ENCODE measurements at places on chromosomes 6 and 20.

GRCh38 chr6:1311400-1312202 lies at the start of gene FOXQ1:
Gene FOXQ1, plus strand, starts transcription at chr6:1312098. Its CDS starts 607 bp downstream, at chr6:1312705.
- no peak for DNase-seq

- no peak for DNase-seq
These were observed 9.7 kb upstream of the CEP43 start for GRCh38 chr6:166989427-166990032.

GRCh38 chr6:22343864-22344263 lies 47.0 kb upstream of the PRL start:
- DNase-seq: no peak

DNA sequence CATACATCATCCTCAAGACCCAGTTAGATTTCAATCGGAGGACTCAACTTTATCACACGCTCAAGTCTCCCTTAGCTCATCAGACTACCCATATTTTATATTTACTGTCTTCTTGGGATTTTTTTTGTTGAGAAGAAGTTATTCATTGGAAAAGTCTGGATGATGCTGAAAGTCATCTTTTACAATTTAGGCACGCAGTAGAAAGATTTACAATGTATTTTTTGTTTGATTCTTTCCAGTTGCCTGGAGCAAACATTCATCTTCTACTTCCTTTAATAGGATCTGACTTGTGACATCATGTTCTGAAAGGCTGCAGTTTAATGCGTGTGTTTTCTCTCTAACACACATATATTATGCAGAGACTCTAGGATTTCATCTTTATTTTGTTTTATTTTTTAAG lies 235.7 kb downstream of the DOK5 start:
- DNase-seq: no peak

- no peak for DNase-seq
These were observed 66.3 kb downstream of the MAN1A1 start for GRCh38 chr6:119283214-119283613.

DNA sequence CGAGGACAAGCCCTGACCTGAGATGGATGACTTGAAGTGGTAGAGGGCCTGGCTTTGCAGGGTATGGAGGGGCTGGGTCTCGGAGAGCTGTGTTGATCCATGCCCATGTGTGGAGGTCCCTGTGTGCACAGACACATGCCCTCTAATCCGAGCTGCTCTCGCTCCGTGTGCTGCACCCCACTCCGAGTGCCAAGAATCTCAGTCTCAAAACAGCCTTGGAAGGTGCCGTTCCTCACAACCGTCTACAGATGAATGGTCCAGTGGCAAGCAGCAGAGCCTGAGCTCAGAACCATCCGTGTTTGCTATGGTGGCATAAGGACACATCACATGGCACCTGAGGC lies 92.4 kb downstream of the RAMACL start:
- DNase-seq: no peak

GRCh38 chr20:47263465-47264084 lies 92.9 kb downstream of the ZMYND8 start:
- DNase-seq: peak; percentile 50

DNA sequence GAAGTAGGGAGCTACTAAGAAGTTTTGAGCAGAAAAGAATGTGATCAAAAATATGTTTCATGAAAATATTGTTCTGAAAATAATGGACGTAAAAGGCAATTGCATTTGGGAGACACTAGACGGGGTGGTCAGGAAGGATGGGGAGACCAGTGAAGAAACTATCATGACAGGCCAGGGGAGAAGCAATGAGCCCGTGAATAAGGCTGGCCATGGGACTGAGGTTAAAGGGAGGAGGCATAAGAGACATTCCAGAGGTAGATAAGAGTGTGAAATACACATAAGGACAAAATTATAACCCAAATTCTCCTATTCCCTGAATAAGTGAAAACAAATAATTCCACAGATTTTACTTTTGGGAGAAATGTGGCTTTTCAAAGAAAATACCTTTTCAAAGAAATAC lies 51.7 kb downstream of the MARCKS start:
- no peak for DNase-seq

DNA sequence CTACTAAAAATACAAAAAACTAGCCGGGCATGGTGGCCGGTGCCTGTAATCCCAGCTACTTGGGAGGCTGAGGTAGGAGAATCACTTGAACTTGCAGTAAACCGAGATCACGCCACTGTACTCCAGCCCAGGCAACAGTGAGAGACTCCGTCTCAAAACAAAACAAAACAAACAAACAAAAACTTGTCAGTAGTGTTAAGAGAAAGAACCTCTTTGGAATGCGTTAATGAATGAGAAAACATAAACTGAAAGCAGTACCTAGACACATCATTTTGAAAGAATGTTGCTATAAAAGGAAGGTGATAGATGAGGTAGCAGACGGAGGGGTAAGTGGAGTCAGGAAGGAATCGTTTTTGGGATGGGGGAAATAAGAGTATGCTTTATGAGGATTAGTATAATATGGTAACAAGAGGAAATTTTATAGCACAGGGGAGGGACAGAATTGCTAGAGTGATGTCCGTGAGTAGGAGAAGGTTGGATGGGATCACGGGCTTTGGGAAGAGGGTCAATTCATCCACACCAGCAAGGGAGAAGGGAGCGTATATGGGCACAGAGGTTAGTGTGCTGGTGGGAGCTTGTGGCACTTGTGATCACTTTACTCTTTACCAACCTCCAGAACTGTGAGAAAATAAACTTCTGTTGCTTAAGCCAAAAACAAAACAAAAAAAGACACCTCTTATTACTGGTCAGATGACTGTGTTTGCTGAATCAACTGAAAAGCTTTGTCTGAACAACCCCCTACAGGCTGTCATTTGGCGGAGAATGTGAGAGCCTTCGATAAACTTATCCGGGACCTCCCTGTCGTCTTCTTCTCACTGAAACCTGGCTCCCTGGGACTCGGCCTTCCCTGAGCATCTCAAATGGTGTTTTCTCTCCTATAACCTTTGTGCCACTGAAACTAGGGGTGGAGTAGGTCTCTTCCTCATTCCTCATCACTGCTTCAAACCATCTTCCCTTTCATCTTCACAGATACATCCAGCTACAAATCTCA lies 48.9 kb upstream of the TFAP2A start:
- DNase-seq: no peak

DNA sequence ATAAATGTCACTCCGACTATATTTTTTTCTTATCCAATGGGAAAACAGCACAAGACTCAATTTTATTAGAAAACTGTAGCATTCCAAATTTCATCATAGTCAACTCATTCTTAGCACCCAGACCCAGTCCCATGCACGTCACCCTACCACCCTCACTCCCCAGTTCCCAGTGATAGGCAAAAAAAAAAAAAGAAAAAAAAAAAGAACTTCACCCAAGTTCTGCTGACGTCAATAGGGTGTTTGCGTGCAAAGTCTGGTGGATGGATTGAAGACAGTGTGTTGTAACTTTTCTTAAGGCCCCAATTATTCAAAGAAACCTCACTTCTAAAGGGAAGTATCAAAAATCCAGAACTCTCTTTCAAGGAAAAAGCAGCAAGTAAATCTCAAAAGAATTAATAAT lies 213.9 kb upstream of the PRDM1 start:
- no peak for DNase-seq

DNA sequence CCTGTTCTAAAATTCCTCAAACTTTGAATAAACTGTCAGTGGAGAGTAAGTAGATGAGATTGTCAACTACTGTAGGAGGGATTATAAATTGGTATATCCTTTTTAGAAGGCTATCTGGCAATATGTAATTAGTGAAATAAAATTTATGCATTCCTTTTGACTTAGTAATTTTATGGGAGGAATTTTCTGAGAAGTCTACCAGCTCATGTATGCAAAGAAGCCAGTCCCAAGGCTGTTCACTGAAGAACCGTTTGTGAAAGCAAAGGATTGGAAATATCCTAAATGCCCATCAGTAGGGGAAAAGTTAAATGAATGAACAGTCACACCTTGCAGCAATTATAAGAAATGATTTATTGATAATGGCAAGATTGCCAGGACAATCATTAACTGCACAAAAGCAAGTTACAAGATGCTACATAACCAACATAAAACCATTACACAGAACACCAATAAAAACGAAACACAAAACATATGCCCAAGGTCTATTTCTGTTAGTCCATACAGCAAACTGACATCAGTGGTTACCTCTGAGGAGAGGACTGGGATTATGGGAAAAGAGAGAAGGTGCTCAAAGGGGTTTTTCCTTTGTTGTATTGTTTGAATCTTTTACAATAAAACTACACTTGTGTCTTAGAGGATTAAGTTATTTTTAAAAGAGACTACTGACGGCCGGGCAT lies 4.6 kb upstream of the DSTN start:
- DNase-seq: no peak
